ENCODE measurements at places on chromosomes 13 and 19.

DNA sequence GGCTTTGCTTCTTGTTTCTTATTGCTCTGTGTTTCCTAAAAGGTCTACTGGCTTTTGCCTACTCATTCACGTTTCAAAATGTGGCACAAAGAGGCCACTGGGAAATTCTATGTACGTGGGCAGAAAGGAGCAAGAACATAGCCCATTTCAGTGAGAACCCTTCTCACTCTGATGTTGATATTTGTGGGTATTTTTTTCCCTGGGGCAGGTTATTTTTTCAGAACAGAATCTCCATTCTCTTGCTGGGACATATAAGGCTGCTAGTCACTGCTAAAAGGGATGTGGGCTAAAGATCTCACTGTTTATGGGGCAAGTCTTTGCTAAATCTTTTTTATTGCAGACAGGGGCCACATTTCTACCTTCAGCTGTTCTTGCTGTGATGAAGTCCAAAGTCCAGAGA is 27.1 kb downstream of the EDNRB start:
- DNase-seq: no peak

- DNase-seq: no peak
Measured at GRCh38 chr19:46299004-46299509, 2.2 kb downstream of the HIF3A start.

DNA sequence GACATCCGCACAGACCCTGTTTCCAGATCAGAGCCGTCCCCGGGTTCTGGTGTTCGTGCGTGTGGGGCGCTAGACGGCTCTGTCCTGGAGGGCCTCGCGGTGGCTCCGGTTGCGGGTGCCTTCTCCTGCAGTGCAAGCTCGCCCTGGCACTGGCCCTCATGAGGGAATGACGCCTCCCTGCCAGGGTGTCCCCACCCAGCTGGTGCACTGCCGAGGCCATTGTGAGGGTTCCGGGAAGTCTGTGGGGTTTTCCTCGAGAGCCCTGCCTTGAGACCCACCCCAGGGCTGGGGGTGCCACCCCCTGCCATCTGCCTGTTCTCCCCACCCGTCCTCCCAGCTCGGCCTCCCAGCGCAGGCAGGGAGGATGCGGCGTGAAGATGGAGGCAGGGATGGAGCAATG is 19.2 kb upstream of the GNA15 start:
- DNase-seq: no peak

DNA sequence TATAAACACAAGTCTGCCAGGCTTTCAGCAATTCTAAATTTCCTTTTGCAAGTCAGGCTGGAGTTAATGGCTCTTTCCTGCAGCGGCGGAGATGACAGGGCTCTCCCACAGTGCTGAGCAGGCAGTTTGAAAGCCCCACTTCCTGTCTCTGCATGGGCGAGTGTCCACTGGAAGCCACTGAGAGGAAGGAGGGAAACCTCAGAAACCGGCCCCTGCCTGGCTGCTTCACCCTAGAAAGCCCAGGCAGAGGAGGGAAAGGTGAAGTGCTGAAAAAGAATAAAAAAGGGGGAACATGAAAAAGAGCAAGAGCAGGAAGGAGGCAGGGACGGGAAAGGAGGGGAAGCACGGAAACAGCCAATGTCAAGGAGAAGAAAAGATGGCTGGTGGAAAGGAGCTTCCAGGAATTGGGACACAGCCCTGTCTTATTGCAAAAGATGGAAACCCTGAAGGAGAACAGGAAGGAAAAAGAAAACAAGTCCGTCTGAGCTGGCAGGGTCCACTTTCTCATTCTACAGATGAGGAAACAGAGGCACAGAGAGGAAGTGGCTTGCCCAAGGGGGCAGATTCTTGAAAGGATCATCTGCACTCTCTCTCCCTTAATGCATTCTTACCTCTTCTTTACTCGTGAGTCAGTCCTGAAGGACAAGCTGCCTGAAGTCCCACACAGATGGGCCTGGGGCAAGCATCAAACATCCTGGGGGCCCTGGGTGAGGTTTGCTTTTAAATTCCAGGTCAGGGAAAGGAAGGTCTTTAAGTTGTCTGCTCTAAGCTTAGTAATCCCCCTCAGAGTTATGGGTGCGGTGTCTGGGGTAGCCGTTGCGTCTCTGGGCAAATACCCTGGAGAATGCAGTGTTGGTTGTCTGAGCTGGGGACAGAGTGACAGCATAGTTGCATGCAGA is 38.8 kb upstream of the ALOX5AP start:
- no peak for DNase-seq

DNA sequence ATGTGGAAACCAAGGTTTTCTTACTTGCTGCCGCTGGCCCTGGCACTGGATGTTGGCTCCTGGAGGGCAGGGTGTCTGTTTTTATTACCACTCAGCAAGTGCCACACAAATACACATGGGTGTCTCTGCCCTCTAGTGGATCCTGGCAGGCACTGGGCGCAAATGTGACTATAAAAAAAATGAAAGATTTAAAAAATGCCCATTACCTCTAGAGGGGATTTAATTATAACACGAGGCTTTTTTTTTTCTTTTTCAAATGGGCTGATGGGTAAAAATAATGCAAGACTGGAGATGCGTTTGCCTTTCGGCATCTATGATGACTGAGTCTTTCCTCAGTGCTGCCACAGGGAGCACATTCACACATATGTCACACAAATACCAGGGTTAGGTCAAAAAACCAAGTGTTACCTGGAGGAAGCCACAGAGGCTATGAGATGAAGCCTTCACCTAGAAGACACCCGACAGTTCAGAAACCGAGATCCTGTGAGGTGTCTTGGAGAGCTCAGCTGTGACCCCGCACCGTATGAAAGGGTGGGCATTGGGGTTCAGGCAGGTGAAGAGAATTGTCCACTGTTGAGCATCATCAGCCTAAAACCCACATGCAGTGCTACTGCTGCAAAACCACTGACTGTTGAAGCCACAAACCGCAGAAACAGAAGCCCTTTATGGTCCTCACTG is 25.7 kb downstream of the CHAMP1 start:
- no peak for DNase-seq

Measured in vagina (tissue), 2 donors.